EH (cell line): ENCODE measurements at places on chromosomes 1 and 21.

DNA sequence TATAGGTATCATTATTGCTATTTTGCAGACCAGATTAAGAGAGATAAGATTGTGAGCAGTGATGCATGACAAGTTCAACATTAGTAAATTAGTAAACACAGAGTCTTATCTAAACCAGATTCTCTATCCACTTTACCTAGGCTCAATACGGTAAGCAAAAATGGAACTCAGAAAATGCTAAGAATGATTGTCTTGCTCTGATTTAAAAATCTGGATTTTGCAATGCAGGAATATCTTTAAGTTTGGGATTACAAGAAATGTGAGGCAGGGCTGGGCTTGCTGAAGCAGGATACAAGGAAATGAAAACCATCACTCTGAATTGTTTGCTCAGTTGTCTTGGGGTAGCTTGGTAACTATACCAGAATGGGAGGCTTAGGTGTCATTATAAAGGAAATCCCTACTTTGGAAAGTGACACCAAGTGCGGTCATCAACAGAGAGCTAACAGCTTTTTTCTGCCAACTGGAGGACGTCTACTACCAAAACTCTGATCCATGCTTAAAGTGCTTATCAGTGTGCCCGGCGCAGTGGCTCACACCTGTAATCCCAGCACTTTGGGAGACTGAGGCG is 332.7 kb upstream of the RUNX1 start:
- DNase-seq = no peak

- no peak for DNase-seq
Measured at GRCh38 chr21:45450423-45451090, 45.6 kb downstream of the COL18A1 start.

GRCh38 chr21:30582870-30583269 is 7.3 kb downstream of the KRTAP22-2 start:
- DNase-seq = no peak

DNA sequence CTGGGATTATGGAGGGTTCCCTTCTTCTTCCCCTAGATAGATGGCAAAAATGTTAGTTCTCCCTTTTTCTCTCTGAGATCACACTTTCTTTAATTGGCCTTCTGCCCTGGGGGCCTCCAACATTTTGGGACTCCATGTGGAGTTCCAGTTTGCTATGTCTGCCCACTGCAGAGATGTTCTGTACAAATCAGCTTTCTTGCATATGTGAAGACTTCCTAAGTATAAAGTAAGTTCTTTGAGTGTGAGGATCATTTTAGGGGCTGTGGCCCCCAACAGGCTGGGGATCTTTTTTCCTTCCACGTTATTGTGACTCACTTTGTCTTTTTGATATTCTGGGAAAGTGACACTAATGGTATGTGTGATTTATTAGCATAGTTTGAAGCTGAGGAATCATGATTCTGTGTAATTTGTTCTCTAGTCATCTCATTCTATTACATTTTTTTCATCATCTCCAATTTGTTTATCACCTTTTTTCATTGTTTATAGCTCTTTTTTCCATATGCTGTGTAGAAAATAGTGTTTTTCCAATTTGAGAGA is 48.2 kb downstream of the HHAT start:
- peak; percentile 75 for DNase-seq

- peak; percentile 85 for DNase-seq
Measured at GRCh38 chr1:214404154-214404553, 123.2 kb downstream of the SMYD2 start.

- DNase-seq = no peak
Measured at GRCh38 chr1:25186161-25187007, 45.9 kb downstream of the SYF2 start.

- DNase-seq = no peak
Measured at GRCh38 chr1:153444078-153444477, 16.4 kb downstream of the S100A7 start.

- no peak for DNase-seq
Measured at GRCh38 chr1:179187735-179188471, 41.6 kb downstream of the ABL2 start.

- no peak for DNase-seq
Measured at GRCh38 chr1:20731057-20731991, 1.2 kb downstream of the SH2D5 start.
